AG04450 (cell line): ENCODE measurements at places on chromosomes 7 and 10.

DNA sequence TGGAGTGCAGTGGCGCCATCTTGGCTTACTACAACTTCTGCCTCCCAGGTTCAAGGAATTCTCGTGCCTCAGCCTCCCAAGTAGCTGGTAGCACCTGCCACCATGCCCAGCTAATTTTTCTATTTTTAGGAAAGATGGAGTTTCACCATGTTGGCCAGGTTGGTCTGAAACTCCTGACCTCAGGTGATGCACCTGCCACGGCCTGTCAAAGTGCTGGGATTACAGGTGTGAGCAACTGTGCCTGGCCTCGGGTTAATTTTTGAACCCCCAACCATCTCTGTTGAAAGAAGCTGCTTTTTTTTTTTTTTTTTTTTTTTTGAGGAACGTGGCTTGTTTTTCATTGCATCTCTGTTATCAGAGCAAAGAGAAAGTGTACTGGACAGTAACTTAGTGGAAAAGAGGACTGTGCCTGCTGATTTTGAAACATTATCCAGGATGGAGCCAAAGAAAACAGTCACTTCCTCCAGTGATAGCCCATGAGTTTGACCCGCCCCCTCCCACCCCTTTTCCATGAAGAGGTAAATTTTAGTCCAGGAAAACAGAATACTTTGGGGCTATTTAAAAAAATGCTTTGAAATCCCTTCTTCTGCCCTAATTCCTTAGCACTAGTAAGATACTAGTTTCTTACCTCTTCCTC lies 38.3 kb downstream of the WBP1L start:
- DNase-seq, result no peak

GRCh38 chr10:3533296-3533695 lies 251.7 kb downstream of the KLF6 start:
- DNase-seq, result no peak

- peak; percentile 55 for DNase-seq
Measured at GRCh38 chr10:4807761-4808507, 18.1 kb upstream of the AKR1E2 start.

DNA sequence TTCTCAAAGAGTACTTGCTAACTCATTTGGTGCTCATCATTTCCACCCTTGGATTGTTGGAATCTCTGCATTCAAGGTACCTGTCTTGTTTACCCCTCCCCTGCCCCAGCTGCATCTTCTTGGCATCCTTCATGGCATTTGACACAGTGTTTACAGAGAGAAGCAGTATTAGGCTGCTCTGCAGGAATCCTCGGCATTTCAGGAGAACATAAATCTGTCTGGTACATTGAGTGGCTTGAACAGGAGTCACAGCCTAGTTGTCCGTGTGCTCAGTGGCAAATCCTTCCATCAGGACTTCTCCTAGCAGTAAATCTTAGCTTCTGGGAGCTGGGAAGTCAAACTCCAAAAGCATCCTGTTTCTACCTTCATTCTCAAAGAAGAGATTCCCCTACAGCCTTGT lies 136.8 kb upstream of the YAE1 start:
- DNase-seq, result no peak

DNA sequence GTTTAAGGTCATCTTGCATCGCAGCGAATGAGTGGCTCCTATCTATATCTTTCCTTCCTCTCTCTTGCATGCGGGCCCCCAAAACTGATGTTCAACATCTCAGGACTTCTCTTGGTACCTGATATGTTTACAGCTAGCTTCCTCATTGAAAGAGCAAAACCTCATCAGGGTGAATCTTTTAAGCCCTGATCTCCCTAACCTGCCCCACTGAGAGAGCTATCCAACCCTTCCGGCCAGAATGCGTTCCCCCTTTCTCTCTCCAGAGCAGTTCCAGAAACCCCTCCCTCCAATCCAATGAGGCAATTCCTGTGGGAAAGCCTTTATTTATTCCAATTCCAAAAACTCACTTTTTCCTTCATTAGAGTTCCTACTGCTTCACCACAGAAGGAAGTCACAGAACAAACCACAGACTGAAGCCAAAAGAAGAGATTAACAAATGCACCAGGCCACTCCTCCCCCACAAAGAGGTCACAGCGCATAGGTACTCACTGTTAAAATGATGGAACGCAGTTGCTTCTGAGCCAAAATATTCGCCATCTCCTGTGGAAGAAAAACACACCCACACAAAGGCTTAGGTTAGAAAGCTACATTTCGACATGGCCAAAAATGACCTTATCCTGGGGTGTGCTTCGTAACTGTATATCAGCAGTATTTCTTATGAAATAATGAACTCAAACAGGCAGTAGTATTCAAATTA lies 232.4 kb downstream of the ELMO1 start:
- DNase-seq, result no peak

GRCh38 chr7:51031216-51031615 lies 248.5 kb upstream of the GRB10 start:
- DNase-seq, result no peak

- DNase-seq, result no peak
Measured at GRCh38 chr10:86004337-86004736, 362.3 kb downstream of the GRID1 start.
